ENCODE measurements at places on chromosomes 1 and 21.

- DNase-seq = no peak
Observed at GRCh38 chr21:23162198-23162946, 2164.2 kb downstream of the NCAM2 start.

DNA sequence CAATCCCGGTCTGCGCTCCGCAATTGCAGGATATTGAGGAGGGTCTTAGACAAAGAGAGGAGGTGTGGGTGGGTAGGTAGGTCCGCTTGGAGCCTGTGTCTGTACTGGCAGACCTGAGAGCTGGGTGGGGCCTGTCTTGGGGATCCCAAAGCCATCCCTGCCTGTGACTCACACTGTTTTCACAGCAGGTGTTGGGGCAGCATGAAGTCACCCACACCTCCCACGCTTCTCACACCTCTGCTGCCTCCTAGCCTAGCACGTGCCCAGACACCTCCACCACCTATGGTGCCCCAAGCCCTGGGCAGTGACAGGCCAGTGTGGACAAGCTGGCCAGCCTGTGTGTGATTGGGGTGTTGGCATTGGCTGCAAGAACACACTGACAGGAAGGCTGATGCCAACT is 65.7 kb upstream of the ECE1 start:
- DNase-seq = no peak

DNA sequence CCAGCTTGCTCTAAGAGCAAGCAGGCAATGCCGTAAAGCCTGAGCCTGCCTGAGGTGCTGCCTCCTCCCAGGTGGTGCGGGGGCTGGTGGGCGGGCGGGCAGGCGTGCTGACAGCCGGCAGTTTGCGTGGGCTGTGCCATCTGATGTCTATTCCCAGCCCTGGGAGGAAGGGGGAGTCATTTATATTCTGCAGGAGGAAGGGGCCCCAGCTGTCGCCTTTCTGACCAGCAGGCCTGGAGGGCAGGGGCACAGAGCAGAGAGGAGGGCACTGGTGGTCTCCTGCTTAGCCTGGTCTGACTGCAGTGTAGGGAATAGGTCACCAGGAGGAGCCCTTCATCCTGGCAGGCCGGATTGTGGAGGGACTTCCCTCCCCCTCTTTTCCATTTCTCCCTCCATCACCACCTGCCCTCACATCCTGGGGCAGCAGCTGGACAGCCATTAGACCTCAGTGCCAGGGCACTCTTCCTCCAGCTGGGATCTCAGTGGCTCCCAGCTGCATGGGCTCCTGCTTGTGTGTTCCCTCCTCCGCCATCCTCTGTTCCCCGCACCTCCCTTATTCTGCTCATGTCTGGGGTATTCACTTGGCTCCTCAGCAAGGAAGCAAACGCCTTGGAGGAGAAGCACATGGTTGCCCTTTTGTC is 4.4 kb downstream of the CYB561D1 start:
- DNase-seq = no peak

DNA sequence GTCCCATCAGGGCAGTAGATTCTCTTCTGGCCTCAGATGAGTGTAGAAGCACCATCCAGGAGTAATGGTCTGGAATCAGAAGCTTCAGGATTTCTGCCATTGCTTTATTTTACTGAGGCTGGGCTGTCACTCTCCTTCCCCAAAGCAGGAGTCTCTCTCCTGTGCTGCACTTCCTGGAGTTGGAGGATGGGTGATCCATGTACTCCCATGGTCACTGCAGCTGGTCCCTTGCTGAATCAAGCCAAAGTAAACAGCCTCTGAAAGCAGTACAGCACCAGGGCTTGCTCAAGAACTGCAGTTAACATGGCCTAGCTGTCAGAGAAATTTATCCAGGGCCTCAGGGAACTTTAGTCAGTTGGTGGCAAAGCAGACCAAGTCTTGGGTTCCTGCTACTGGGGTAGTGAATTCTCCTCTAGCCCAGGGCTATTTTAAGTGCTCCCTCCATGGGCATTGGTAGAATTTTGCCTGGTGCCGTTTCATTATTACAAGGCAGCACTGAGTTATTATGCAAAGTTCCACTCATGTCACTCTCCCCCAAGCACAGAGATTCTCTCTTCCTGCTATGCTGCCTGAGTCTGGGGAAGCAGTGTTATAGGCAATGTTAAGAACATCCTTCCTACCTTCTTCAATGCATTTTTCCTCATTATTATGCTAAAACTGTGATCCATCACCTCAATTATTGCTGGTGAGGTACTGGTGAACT is 29.5 kb downstream of the DRAM2 start:
- DNase-seq = no peak

DNA sequence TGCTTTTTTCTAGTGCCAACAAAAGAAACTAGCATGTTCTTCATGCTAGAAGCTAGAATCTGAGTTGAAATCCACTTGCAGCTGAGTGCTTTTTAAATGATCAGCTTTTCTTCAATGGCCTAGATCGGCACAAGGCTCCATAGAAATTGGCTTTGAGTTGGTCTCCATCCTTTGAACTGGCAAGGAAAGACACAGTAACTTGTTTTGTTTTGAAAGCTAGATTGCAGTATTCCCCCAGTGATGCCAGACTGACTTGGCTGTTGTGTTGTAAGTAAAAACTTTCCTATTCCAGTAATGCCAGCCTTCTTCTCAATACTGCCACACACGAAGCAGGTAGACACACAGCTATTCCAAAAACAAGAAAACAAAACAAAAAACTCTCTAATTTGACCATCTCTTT is 139.1 kb downstream of the FMN2 start:
- DNase-seq = no peak

Measured in activated CD8-positive, alpha-beta memory T cell treated with anti-CD3 and anti-CD28 coated beads for 48 hours (primary cell).